ENCODE measurements at places on chromosomes 7 and 10. TPM values are rescaled to one million over a fixed set of nuclear protein-coding genes. Genes with fewer than 3 reads are reported as not detected.

Gene ADRA2A
- 1.1 TPM for polyA plus RNA-seq

Gene ANK3
- polyA plus RNA-seq, result 22.3 TPM

Gene ZMYND11
- 38.6 TPM for polyA plus RNA-seq

Gene IFIT5
- 4.1 TPM for polyA plus RNA-seq

Gene DOCK1
- 10.6 TPM for polyA plus RNA-seq

Gene LSM5
- polyA plus RNA-seq, result 68.3 TPM

Gene NEUROD6
- 2.6 TPM for polyA plus RNA-seq

Gene PTPRZ1
- 26.3 TPM for polyA plus RNA-seq

Gene TCERG1L
- polyA plus RNA-seq, result 7.8 TPM
